Left kidney (tissue), 8 donors: ENCODE measurements at places on chromosomes 16 and 17. TPM values are rescaled to one million over a fixed set of nuclear protein-coding genes. Genes with fewer than 3 reads are reported as not detected.

Gene ZG16
- polyA plus RNA-seq, result 0.08 TPM

Gene C17orf78
- 0.30 TPM for polyA plus RNA-seq

Gene DPEP1
- polyA plus RNA-seq, result 29.0 TPM

Gene ALOX12B
- polyA plus RNA-seq, result 1.1 TPM

Gene NLGN2
- polyA plus RNA-seq, result 28.1 TPM

Gene PLA2G10
- polyA plus RNA-seq, result 0.88 TPM

Gene CCL8
- polyA plus RNA-seq, result 0.15 TPM

Gene GRAPL
- polyA plus RNA-seq, result 7.0 TPM

Gene C17orf50
- polyA plus RNA-seq, result not detected

Gene TBX2
- polyA plus RNA-seq, result 55.9 TPM

Gene VAT1L
- polyA plus RNA-seq, result 4.7 TPM

Gene TBC1D3G
- not detected for polyA plus RNA-seq

Gene RASD1
- 0.73 TPM for polyA plus RNA-seq

Gene JMJD6
- polyA plus RNA-seq, result 21.0 TPM

Gene ARHGAP44
- polyA plus RNA-seq, result 8.9 TPM

Gene ARL5C
- polyA plus RNA-seq, result 0.22 TPM

Gene MYO19
- 70.1 TPM for polyA plus RNA-seq

Gene ITGAD
- polyA plus RNA-seq, result 0.52 TPM

Gene CDH16
- 221 TPM for polyA plus RNA-seq

Gene MT1A
- polyA plus RNA-seq, result not detected

Gene HYDIN
- 18.6 TPM for polyA plus RNA-seq

Gene KRT40
- polyA plus RNA-seq, result not detected

Gene MMP25
- 1.7 TPM for polyA plus RNA-seq

Gene GJC1
- polyA plus RNA-seq, result 30.3 TPM

Gene KRTAP2-3
- not detected for polyA plus RNA-seq

Gene MYO15B
- polyA plus RNA-seq, result 172 TPM

Gene SCARF1
- polyA plus RNA-seq, result 6.3 TPM

Gene SHISA9
- 4.6 TPM for polyA plus RNA-seq

Gene PGS1
- 52.6 TPM for polyA plus RNA-seq

Gene MARVELD3
- 17.0 TPM for polyA plus RNA-seq

Gene FOXJ1
- polyA plus RNA-seq, result 15.5 TPM

Gene GRIN2C
- polyA plus RNA-seq, result 0.18 TPM
